Central memory CD4-positive, alpha-beta T cell (primary cell): ENCODE measurements at places on chromosomes 16 and 17.

GRCh38 chr16:11609474-11610120 is 22.9 kb upstream of the LITAF start:
- no peak for DNase-seq

DNA sequence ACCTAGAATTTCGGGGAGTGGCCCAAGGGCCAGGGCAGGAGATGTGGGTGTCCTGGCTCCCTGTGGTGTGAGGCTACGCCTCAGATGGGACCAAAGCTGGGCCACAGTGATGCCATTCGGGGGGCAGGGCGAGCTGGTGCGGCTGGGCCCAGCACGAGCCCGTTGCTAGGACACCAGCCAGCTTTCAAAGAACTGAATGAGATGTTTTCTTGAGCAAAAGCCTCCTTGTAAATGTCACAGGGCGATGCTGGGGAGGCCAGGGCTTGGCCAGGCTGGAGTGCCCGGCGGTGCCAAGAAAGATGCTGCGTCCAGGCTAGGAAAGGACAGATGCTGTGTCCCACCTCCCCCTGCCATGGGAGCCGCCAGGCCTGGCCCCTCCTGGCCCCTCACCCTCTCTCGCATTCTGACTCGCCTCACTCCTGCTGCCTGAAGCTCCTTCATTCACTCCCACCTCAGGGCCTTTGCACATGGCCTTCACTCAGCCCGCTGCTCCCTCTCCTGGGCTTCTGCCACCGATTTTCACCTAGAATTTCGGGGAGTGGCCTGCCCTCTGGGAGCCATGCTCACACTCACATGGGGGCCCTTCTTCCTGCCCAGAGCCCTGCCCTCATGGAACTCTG is 39.1 kb downstream of the CPNE2 start:
- DNase-seq = no peak

DNA sequence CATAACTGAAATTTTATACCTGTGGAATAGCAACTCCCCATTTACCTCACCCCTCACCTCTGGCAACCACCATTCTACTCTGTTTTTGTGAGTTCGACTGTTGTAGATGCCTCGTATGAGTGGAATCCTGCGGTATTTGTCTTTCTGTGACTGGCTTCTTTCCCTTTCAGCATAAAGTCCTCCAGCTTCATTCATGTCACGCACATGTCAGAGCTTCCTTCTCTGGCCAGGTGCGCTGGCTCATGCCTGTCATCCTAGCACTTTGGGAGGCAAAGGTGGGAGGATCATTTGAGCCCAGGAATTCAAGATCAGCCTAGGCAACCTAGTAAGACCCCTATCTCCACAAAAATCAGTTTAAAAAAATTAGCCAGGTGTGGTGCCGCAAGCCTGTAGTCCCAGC is 278.4 kb downstream of the PARN start:
- no peak for DNase-seq

DNA sequence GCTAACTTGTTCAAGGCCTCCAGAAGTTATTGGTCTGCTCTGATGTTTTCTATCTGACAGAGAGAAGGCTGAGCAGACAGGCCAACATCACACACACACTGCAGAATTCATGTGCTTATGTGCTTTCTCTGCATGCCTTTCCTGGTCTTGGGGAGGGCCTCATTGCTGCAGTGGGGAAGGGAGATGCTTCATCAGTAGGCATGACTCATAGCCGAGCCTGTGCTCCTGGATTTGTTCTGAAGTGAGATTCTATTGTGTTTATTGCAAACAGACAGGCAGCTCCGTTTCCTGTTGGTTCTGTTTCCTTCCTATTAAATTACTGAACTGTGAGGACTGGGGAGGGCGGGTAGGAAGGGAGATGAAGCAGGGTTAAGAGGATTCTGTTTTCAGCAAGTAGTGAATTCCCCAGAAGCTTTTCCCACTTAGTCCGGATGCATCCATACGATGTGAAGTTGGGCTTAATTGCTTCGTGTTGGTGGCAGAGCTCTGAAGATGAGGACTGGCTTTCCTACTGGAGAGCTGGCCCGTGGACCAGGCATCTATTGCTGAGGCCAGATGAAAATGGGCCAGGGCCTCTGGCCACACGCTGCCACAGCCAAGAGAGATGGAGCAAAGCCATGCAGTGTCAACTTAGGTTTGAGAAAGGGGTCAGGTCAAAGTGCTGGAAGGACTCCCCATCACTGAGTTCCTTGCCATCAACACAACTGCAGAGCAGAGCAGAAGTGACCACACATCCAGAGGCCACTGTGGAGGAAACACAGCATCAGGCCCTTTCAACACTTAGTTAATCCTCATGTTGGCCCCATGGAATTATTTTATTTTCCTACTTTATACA is 179.3 kb downstream of the UTP18 start:
- DNase-seq = no peak

DNA sequence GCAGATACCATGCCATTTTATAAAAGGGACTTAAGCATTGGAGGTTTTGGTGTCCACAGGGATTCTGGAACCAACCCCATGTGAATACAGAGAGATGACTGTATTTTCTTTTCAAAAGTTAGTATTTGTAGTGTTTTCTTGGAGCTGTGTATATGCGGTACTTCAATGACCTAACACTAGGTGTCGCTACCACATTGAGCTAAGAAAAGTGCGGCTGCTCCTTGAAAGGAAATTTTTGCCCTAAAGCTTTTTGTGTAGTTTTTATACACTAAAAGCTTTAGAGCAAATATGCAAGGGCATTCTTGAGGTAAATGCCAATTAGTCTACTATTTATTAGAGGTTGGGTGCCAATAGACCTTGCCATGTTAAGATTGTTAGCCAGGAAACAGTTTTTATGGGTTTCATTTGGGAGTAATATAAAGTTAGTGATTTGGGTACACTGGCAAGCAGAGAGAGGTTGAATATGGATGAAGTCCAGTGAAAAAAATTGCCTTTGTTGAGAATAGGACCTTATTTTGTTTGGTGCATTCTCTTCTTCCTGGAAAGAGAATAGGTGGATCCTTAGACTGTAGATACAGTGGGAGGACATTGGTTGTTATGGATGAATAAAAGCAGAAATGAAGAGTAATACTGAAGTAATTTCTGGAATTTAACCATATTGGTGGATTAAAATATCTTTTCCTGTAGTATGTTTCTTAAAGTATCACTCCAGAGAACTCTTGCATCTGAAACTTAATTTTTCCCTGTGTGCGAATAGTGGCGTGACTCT is 43.3 kb downstream of the BCAS3 start:
- DNase-seq = peak; percentile 29

GRCh38 chr16:8890549-8890921 is 8.4 kb downstream of the LITAFD start:
- no peak for DNase-seq

DNA sequence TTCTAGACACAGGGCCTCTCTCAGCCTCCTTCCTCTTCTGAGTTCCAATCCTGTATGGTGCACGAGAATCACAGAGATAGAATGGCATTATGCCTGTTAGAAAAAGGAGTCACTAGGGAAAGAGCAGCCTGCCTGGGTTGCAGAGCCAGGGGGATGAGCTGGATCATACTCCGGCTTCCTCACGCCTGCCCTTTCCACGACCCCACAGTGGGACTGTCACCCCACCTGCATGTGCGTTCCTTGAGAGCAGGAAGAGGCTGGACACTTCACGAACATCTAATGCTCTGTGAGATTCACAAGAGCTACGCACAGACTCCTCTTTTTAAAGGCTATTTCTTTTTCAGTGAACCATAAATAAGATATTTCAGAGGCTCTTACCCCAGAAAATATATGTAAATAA is 54.8 kb downstream of the N4BP1 start:
- no peak for DNase-seq

- DNase-seq = no peak
These were observed 17.1 kb downstream of the AKAP1 start for GRCh38 chr17:57102122-57102521.

GRCh38 chr16:8948069-8948593 is 15.6 kb downstream of the USP7 start:
- DNase-seq = no peak

GRCh38 chr16:78813661-78814311 is 714.3 kb downstream of the WWOX start:
- DNase-seq = no peak

- DNase-seq = peak; percentile 90
These were observed 6.6 kb upstream of the SMARCD2 start for GRCh38 chr17:63848834-63849689.

DNA sequence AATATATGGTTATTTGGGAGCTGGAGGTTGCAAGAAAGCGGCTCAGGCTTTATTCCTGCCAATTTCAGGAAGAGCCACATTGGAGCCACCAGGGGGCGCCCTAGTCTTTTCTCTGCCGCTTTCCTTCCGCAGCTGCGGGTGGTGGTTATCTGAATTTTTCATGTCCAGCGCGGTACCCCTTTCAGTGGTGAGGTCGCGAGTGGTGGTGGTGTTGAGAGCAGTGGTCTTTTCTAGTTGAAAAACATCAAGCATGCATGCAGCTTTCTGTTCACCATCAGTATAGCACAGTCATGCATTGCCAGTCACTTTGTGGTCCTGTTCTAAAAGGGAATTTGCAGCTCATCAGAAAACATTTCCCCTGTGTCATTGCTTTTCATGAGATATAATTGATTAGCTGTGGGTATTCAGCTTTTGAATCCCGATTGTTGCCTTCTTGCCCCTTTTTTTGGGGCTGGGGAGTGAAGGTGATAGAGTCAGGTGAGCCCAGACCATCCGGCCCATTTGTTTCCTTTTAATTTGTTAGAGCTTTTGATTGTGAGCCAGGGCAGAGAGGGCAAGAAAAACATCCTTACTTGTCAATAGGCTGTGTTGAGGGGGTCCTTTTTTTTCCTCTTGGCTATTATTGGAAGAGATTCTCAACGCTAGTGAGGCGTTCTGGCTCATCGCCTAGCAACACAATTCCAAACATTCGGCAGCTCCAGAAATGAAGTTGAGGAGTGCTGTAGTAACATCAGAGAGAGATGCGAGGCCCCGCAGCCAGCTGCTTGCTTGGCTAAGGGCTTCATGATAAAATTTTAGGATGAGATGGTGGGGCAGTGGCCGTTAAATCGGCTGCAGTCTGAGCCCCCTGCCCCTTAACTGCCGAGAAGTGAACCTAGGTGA is 119.0 kb downstream of the SNX29 start:
- peak; percentile 41 for DNase-seq

GRCh38 chr17:62895320-62896301 is 70.4 kb upstream of the TANC2 start:
- DNase-seq = no peak

DNA sequence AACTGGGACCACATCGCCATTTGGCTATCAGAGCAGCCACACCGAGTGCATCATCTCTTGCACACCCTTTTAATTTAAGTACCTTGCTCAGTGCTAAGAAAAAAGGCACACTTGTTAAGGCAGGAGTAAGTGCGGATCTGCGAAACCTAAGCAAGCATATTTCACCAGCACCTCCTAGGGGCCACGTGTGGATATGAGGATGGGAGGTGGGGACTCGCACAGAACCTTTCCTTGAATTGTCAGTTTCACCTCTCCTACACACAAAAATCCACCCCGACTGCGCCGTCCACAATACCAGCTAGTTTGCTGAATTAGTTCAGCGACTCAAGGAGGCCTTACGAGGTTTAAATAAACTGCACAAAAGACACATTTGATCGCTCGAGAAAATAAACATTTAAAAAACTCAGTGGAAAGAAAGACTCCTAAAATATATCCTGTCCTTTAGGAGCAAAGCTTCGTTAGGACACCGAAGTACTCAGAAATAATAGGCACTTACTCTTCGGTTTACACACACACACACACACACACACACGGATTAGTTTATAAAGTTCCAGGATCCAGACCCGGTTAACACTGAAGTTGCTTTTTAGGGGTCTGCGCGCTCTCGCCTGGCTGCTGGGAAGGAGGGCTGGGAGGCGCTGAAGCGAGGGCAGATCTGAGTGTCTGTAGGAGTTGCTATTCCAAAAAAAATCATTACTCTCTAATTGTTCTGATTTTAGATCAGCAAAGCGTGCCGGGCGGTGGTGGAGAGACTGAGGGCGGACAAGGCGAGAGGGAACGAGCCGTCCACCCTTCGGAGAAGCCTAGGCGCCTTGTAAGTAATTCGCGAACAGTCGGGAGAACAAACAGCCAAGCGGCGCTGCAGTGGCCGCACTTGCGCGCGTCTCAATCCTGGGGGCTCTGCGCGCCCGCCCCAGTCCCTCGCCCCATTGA is 1.0 kb upstream of the KCNJ2 start:
- no peak for DNase-seq

DNA sequence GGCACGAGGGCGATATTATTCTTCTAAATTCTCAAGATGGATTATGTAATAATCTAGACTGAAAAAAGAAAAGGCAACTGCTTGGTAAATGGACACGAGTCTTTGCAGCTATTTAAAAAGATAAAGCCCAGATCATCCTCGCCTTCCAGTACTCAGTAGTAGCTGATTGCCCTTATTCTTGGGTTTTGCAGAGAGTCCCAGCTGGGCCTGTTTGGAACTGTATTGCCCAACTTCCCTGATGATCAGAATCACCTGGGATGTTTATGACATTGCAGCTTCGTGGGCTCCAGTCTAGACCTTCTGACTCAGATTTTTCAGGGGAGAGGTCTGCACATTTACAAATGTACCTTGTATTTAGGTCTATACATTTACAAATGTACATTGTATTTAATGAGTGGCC is 213.5 kb downstream of the RAB11FIP4 start:
- no peak for DNase-seq

DNA sequence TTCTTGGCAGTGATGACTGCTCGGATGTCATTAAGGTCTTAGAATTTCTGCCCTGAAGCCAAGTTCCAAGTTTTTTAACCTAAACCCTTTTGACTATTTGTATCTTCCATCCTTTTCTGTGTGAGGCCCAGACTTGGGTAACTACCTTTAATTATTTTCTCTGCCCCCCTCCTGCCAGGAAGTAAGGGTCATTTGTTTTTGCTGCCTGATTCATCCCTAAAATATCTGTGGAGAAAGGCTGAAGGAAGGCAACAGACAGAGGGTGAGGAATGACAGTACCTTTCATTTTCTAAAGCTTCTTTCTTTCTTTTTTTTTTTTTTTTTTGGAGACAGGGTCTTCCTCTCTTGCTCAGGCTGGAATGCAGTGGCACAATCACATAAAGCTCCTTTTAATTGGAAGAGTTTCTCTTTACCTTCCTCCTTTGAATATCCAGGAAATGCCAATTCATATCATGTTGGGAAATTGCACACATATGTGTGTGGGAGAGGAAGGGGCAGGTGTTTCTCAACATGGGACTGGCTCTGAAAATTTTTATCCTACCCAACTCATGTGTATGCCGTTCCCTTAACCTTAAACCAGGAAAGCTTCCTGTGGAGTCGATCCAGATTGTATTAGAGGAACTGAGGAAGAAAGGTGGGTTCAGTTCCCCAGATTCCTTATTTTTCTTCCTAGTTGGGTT is 957 bp downstream of the VPS25 start:
- DNase-seq = no peak
